Astrocyte of the cerebellum (primary cell): ENCODE measurements at places on chromosomes 5 and 9.

DNA sequence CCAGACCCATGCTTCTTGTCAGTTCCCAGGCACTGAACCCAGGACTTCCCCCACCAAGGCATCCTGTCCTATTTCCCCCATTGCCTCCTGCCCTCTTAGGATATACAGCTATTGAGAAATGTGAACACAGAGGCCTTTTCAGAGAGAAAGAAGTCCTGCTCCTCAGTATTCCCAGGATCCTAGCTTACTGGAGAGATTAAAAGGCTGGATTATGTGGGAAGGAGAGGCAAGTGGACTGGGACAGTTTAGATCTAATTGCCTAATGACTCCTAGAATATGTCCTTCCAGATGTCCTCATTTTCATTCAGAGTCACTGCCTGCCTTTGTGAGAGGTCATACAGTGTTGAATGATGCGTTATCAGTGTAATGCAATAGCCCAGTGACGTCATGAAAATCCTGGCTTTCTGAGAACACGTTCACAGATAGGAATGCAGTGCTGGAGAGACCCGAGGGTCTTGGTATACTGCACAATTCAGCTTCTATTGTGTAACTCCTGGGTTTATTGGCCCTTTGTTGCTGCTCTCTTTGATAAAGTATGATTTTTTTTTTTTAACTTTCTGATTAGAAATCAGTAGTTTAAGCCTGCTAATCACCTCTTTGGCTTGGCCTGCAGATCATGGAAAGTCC, 26.2 kb downstream of the WWC1 start:
- peak; percentile 92 for DNase-seq

GRCh38 chr5:36744773-36745589, 131.6 kb upstream of the NIPBL start:
- DNase-seq: no peak

DNA sequence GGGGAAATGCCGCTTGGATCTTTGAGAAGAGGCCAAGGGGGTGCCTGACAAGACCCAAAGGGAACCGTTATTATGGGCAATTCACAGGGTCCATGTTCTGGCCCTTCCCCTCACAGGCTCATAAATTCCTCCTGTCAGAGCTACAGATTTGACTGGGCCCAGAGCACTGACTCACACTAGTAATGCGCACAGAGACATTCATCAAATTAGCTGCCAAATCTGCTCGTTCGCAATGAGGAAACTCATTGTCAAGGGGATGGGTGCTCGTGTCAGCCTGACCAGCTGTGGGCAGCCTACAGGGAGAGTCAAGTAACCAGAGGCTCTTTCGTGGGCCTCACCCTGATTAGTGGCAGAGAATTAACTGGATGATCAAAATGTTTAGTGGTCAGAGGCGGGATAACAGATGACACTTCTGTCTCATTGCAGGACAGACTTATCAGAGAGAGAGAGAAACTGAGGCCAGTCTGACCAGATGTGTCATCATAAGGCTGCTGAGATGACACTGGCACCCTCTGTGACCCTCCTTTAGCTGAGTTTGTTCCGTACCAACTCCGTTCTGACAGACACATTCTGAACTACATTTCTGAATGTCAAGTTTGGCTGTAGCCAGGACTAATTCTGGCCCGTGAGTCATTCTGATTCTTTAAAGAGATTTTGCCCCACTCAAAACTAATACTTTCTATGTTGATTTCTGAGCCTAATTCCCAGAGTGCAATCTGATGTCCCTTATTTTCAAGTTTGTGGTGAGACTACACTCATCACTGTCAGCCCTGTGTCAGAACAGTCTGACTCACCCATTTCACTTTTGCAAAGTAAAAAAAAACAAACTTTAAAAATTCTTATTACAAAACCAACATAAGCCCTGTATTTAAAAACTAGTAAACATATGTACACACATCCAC, 377.1 kb downstream of the ACTL7B start:
- DNase-seq: peak; percentile 53

DNA sequence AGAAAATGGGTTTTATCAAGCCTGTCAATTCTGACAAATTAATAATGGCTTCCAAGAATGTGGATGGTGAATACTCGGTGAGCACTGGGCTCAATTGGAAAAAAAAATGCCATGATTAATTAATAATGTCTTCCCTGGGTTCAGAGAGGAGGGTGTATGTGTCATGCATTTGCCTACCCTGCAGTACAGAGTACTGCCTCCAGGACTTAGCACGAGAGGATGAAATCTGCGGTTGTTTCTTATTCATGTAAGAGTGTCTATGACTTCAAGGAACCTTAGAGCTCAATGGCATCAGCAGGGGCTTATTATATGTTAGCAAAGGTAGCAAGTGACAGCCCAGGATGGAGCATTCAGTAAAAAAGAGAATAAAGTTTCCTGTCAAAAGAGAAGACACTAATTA, 132.7 kb downstream of the GRIA1 start:
- DNase-seq: no peak

- no peak for DNase-seq
These were observed 399.0 kb upstream of the MEF2C start for GRCh38 chr5:89281766-89282553.

- DNase-seq: no peak
These were observed 26.2 kb upstream of the SHC3 start for GRCh38 chr9:89204801-89205200.

DNA sequence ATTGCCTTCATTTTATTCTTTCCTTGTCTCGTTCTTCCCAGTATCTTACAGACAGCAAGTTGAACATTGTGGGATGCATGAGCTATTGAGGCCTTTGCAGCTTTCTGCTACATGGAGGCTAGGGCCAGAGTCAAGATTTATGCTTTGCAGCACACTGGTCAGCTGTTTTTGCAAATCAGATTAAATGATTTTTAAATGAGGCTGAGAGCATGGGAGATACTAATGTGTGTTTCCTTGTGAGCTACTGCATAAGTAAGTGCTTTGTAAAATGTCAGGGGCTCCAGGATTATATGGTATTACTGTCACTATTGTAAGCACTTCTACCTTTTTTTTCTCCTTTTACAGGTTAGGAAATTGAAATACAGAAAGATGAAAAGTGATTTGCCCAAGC, 111.0 kb upstream of the CDKN2B start:
- no peak for DNase-seq

DNA sequence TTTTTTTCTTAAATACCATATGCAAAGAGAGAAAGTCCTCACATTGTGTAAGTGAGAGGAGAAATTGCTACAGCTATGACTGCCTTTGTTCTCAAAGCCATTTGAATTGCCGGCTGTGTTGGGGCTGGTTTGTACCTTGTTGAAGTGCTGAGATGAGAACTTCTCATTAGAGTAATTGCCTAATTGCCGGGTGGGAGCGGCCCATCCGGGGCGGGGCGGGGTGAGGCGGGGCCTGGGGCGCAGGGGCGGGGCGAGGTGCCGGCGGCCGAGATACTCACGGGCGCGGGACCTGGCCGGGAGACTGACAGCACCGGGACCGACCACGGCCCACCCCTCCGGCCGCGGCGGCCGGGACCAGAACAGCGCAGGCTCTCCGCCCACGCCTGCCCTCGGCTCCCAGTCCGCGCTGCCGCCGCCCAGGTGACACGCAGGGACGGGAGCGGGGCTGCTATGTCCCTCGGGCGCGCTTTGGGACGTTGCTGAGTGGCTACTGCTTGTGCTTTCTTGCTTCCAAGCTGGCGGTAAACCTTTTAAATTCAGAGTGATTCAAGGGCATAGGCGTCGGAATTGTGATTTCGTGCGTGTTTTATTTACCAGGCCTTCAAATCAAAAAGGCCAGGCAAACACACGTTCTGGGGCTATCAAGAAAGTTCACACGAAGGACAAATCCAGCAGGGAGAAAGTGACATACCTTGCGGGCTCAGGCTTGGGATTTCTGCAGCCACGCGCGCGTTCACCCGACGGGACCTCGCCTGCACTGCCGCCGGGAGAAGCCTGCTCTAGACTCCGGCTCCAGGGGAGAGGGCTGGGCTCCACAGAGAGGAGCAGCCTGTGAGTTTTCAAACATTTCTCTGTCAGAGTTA, 269.1 kb downstream of the FANCC start:
- no peak for DNase-seq

GRCh38 chr5:132751444-132751843, 4.2 kb downstream of the CCNI2 start:
- peak; percentile 69 for DNase-seq

DNA sequence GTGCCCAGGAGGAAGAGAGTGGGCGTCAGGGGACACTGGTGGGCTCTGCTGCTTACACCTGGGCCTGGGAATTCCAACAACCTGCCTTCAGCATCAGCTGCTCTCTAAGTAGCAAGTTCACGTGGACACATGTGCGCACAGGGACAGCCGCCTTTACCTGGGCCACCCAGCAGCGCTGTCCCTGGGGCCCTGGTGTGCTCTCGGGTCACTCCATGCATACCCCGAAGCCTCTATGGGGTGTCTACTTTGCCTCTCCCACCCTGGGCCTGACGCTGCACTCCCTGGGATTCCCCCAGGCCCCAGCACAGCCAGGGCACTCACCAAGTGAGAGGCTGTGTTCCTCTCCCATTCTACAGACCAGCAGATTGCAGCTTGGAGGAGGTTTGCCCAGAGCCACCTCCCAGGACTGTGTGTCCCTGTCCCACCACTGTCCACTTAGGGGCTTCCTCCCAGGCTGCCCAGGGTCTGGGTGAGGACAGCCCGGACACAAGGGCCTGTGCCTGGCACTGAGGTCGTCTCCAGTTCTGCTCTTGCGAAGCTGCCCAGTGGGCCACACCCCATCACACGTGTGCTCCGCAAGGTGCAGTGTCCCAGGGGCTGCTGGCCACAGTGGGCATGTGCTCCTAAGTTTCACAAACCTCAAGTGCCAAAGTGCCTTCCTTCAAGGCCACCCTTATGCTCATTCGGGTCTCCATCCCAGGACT, 5.9 kb downstream of the NINJ1 start:
- DNase-seq: no peak

- no peak for DNase-seq
These were observed 165.1 kb downstream of the TLR4 start for GRCh38 chr9:117869287-117869686.

DNA sequence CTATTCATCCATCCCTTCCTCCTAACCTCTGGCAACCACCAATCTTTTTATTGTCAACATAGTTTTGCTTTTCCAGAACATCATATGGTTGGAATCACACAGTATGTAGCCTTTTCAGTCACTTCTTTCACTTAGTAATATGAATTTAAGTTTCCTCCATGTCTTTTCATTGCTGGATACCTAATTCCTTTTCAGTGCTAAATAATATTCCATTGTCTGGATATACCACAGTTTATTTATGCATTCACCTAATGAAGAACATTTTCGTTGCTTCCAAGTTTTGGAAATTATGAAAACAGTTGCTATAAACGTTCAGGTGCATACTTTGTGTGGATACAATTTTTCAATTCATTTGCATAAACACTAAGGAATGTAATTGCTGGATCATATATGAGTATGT, 70.7 kb upstream of the FNIP1 start:
- DNase-seq: no peak

DNA sequence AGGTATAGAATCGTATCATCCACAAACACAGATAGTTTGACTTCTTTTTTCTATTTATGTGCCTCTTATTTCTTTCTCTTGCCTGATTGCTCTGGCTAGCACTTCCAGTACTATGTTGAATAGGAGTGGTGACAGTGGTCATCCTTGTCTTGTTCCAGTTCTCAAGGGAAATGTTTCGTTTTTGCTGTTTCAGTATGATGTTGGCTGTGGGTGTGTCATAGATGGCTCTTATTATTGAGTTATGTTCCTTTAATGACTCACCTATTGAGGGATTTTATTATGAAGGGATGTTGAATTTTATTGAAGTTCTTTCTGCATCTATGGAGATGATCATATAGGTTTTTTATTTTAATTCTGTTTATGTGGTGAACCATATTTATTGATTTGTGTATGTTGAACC, 70.3 kb downstream of the ENC1 start:
- no peak for DNase-seq

DNA sequence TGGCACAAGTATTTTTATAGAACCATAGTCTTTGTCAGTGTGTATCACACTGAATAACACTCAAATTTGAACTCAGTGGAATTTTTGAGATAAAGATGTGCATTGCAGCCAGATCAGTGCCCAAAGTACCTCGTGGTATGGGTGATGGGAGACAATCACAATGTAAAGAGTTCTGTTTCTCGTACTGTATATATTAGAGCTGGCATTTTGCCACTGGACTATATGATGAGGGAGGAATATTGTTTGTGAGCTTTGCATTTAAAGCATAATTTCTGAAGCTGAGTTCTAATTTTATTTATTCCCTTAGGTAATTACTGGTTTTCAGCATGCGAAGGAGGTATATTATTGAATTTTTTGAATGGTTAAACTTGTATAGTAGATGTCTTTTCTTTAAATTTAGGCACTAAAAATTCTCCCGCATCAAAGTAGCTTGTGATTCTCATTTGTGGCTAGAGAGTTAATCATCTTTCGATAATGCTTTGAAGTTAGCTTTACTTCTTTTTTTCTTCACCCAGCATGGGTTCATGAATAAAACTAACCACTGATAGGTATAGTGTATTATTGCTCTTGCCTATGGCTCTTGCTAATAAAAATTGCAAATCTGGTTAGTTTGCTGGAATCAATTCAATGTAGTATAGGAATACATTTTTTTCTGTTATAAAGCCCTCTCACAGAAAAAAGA, 43.1 kb downstream of the PAM start:
- DNase-seq: no peak

DNA sequence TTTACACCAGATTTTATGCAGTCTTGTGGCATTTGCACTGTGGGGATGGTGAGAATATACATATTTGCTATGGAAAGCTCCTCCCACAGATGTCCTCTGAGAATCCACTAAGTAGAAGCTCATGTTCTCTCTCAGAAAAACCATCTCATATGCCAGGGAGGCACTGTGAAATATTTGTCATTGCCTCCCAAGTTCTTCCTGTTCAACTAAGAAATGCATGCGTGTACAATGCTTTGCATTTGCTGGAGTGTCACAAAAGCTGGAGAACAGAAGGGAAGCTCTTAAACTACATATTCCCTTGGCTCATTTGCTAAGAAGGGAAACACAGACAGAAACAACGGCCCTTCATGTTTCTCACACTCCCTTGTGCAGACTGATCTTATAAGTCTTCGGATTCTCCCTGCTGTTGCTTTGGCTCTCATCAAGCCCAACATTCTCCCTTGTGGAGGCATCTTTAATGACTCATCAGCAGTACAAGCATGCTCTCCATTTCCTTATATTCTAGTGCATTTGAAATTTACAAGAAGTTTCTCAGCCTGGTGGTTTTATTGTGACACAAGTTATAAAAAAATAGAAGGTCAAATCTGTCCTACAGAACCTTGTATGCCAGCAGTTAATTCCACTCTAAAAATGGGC, 220.6 kb downstream of the TRIM36 start:
- no peak for DNase-seq

GRCh38 chr5:149801307-149801990, 71.3 kb downstream of the PPARGC1B start:
- DNase-seq: no peak

DNA sequence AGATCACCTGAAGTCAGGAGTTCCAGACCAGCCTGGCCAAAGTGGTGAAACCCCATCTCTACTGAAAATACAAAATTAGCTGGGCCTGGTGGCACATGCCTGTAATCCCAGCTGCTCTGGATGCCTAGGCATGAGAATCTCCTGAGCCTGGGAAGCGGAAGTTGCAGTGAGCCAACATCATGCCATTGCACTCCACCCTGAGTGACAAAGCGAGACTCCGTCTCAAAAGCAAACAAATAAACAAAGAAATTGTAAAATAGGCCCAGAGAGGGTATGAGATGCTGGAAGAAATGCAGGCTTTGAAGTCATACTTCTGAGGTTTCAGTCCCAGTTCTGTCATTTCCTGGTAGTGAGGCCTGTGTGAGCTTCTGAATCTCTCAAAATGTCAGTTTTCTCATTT, 5.3 kb upstream of the ARHGEF37 start:
- no peak for DNase-seq
